ENCODE measurements at places on chromosomes 2 and 18.

GRCh38 chr2:135149251-135149650 is 97.2 kb downstream of the RAB3GAP1 start:
- no peak for DNase-seq

DNA sequence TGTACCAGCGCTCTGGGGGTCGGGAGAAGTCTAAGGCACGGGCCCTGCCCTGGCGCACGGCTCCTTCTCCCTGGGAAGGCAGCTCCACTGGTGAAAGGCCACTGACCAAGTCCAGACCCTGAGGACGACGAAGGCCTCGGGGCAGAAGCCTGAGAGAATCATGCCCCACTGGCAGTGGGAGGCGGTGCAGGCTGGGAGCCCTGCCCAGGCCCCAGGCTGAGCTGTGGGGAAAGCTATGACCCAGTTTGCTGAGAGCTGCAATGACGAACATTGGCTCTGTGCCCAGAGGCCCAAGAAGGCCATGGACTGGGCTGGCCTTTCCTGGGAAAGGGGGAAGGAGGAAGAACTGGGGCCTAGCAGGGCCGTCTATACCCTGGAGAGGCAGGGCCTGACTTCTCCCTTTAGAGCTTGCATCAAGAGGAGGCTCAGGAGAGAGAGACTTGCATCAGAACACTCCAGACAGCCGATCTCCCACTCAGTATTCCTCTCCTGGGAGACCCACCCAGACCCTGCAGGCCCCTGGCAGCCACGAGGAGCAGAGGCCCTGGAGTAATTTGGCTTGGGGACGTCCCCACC is 32.9 kb downstream of the HS1BP3 start:
- DNase-seq, result peak; percentile 25

DNA sequence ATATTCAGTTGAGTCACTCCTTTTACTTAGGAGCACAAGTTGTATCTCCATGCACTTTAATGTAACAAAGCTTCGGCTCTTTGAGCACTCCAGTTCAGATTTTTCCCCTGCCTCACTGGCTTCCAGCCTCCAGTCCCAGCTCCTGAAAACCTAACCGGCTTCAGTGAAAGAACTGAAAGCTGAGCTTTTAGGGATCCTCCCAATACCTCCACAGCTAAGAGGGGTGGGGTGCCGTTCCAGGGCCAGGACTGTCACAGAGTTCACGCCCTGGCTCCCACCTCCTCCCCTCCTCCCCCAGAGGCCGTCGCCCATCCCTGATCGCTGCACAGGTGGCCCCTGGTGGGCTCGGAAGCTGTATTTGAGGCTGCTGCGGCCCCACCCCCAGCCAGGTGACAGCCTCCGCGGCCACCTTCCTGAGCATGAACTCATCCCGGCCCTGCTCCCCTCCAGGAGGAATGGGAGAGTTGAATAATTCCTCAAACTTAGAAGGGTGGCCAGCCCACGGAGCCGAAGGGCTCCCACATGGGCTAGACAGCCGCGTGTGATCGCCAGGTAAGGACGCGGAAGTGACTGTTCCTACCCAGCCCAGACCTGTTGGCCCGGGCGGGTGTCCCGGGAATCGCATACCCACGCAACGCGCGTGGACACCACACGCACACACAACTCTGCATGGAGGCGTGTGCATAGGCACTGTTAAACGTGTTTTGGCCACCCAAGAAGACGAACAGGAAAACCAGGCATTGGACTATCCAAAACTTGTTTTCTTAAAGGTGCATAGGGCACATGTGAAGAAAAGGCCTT is 1.8 kb downstream of the MYO5B start:
- peak; percentile 34 for DNase-seq

DNA sequence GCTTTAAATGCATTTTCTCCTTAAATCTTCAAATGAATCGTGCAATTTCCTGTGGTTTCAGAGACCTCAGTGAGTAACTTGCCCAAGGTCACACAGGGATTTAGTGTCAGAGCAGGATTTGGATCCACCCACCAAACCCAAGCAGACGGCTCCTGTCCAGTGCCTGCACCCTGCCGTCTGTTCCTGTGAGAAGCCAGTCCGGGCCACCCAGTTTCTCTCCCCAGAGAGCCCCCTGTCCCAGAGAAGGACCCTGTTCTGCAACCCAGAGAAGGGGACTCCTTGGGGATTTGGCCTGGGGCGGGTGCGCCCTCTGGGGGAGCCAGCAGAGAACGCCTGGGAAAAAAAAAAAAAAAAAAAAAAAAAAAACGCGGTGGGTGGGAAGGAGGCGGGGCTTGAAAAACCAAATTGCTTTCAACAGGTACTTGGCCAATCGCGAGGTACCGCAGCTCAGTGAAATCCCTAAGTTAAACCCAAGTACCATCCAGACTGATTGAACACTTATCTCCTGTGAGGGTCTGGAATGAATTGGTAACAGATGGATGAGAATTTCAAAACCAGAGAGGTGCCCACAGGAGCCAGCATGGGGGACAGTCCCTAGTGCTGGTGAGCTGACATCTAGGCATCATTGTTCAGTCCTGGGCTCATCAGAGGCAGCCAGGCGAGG is 30.9 kb upstream of the REEP1 start:
- peak; percentile 85 for DNase-seq

- no peak for DNase-seq
Measured at GRCh38 chr18:36650906-36651305, 177.9 kb downstream of the TPGS2 start.

- DNase-seq, result no peak
Measured at GRCh38 chr2:127581516-127582490, 46.3 kb downstream of the MYO7B start.

DNA sequence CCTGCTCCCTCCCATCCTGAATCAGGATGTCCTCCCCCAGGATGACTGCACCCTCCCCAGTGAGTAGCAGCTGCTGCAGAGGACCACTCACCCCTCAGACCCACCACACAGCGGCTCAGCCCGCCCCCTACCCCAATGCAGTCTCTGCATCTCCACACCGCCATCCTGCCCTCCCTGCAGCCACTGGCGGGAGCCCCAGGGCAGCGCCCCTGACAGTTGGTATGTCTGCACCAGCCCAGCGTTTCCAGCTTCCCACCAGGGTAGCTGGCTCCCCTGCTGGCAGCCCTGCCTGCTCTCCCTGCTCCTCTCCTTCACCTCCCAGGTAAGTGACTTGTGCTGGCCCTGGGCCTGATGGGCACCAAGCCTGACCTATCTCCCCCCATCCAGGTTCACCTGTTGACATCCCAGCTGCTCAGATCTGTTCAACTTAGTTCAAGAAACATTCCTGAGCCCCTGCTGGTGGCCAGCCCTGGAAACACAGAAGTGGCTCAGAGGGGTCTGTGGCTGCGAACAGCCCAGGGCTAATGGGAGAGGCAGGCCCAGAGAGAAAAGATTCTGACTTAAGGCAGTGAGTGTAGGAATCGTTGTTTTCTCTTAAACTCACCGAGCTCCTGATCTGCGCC is 117.7 kb upstream of the RAB6C start:
- DNase-seq, result peak; percentile 23

DNA sequence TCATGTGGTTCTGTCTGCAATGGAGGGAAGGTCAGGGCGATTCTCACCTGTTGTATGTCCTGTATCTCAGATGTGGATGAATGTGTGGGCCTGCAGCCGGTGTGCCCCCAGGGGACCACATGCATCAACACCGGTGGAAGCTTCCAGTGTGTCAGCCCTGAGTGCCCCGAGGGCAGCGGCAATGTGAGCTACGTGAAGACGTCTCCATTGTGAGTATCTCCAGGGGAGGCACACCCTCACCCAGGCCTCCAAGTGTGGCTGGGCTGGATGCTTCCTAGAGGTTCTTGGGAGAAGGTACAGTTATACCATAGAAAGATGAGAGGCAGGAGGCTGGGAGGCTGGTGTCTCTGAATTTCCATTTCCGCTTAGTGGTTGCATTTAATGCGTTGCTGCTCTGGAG is 46.9 kb downstream of the FBLN7 start:
- DNase-seq, result no peak

DNA sequence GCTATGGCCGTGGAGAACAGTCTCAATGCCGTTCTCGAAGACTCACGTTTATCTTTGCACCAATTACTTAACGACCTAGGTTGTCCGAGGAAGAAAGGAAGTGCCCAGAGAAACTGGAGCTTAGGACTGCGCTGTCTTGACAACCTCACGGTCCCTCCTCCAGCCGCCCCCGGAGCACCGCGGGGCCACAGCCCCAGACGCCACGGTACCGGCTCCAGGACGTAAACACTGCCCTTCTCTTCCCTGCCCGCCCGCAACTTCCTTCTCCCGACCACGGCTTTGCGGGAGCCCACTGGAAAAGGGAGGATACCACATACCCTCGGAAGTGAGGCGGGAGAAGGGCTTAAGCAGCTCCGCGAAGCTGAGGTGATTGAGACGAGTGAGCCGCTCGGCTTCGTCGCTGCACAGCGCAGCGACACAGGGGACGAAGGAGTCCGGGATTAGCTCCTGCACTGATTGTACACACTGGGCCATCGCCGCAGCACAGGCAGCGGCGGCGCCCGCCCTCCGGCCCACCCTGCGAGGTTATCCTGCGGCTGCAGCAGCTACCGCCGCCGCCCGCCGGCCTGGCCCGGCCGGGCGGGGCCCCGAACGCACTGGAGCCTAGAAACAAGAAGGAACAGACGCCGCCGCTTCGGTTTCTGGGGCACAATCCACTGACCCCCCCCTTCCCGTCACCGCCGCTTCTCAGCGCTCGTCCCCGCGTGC is 483 bp downstream of the TRAPPC8 start:
- DNase-seq, result peak; percentile 88

- no peak for DNase-seq
Measured at GRCh38 chr2:237180187-237180586, 94.5 kb downstream of the COPS8 start.

DNA sequence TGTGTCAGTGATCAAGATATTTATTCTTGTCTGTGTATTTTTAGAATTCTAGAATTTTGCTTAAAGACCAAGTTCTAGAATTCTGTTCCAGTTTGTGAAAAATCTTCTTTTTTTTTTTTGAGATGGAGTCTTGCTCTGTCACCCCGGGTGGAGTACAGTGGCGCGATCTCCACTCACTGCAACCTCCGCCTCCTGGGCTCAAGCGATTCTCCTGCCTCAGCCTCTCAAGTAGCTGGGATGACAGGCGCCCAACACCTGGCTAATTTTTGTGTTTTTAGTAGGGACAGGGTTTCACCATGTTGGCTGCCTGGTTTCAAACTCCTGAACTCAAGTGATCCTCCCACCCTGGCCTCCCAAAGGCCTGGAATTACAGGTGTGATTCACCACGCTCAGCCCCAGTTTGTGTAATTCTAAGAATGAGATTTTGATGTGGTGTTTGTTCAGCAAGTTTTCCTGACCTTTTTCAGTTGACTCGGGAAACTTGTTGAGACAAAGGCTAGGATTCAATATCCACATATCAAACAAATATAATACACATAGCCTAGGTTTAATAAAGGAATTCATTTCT is 3.6 kb downstream of the EIF5B start:
- no peak for DNase-seq

- no peak for DNase-seq
Measured at GRCh38 chr2:8424997-8425900, 256.6 kb upstream of the ID2 start.

GRCh38 chr2:210938228-210938627 is 381.8 kb downstream of the CPS1 start:
- no peak for DNase-seq

- DNase-seq, result no peak
Measured at GRCh38 chr2:25226827-25227226, 58.4 kb upstream of the POMC start.

DNA sequence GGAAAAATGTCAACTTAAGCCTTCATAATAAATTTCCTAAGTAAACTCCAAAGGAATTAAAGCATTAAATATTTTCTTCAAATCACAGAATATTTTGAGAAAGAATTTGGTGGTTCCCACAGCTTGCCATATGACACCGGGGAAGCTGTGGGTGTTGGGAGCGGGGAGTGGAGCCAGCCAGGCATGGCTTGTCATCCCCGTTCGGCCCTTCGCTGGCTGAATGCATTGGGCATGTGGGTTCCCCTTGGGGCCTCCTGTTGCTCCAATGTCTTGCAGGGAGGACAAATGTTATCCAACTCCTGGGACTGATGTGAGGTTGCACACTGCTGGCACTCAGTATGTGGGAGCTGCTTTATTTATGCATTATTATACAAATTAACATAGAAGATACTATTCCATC is 18.6 kb downstream of the NGEF start:
- DNase-seq, result no peak

- no peak for DNase-seq
Measured at GRCh38 chr18:69495338-69495737, 94.7 kb downstream of the DOK6 start.

DNA sequence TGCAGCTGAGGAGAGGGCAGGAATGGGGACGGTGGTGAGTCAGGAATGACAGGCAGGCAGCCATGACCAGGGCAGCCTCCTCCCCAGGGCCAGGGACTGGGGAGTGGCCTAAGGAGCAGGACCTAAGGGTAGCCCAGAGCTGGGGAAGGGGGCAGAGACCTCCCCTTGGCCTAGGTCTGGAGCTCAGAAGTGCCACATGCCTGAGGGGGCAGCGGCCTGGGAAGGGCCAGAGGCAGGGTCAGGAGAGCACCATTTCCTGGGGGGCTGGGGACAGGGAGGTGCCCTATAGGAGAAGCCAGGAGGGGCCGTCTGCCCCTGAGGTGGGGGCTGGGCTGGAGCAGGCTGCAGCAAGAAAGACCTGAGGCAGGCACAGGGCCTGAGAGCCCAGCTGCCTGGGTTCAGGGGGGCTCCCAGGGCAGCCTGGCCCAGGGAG is 20.9 kb downstream of the CFLAR start:
- DNase-seq, result no peak

DNA sequence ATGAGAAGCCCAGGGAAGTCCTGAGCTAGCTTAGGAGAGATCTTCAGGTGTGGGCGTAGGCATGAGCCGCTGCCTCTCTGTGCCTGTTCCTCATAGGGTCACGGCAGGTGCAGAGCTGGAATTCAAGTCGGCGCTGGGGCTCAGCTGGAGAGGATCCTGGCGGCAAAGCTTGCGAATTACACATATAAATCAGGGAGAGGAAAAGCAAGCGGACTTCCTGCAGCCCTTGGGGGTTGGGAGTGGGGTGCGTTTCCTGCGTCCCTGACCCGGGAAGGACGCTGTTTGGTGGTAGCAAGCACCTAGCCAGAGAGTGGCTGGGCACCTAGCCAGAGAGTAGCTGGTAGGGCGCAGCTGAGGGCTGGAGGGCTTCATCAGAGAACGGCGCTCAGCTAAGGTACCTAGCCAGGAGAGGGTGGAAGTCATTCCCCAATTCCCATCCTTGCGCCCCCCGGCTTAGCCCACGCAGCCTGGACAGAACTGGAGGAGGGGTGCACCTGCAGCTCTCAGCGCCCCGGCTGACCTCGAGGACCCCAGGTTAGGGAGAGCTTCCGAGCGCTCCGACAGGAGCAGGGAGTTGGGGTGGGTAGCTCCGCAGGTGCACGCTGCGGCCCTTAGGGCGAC is 459 bp upstream of the EFR3B start:
- DNase-seq, result peak; percentile 88

DNA sequence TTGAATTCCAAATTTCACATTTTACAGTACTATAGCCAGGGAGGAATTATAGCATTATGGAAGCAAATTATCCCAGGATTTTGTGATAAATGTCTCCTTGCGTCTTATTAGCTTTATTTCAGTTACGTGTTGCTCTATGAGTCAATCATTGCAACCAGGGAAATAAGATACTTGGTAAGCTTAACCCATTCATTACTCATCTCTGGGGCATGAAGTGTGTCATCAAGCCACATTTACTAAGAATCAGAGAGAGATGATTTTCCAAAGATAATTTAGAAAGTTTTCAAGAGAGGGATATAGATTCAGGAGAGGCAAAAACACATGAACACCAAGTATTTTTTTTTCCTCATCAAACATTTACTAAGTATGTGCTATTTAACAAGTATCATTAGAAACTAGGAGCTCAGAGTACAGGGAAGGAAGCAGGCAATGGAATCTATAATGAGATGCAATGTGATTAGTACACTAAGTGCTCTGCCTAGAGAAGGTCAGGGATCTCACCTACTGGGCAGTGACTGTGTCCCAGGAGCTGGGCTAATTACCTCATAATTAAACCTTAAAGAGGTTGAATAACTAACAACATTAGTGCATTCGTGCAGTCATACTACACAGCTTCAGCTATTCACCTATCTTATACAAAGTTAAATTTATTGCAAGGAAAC is 217.8 kb upstream of the NXPH2 start:
- no peak for DNase-seq
